Stimulated activated naive CD8-positive, alpha-beta T cell treated with anti-CD3 and anti-CD28 coated beads, Interleukin-15, amount 100 ng/mL, for 72 hours (primary cell): ENCODE measurements at places on chromosomes 2 and 18.

- DNase-seq: no peak
These were observed 1.1 kb downstream of the CD28 start for GRCh38 chr2:203707530-203707929.

DNA sequence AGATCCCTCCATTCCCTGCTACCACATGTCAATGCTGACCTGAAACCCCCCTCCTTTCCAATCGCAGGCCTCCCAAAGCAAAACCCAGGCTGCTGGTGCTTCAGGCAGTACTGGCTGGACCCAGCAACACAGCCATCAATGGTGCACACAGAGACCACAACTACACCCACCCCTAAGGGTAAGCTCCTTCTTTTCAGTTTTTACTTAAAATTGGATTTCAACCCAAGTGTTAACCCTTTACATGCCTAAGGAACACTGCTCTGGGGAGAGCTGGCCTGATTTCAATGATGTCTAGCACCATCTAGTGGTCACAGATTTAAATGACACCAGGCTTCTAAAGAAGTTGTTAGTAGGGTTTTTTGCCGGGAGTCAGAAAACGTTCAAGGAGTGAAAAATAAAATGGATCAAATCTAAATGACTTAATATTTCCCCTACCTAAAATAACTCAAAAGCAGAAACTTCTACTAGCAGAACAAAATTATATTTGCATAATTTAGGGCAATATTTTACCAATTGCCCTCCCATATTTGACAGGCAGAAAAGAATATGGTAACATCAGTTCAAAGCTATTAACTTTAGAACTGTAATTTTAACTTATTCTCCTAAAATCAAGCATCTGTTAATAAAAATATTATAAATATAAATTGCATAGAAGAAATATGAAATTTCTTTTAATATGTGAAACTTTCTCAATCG lies 24.6 kb downstream of the FECH start:
- peak; percentile 13 for DNase-seq

- no peak for DNase-seq
These were observed 392.8 kb downstream of the TNS1 start for GRCh38 chr2:217609952-217610351.

DNA sequence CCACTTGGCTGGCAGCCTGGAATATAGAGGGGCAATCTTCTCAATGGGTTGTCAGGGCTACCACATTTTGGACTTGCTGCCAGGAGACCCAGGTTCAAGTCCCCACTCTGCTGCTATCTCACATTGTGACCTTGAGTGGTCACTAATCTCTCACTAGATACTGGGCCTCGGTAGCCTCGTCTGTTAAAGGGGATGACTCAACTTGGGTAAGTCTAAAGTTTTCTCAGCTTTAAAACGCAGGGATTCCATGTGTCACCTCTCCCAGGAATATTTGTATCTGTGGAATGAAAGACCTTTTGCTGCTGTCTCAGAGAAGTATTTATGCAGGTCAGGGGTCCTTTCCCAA lies 86.3 kb downstream of the SEMA4F start:
- DNase-seq: no peak

DNA sequence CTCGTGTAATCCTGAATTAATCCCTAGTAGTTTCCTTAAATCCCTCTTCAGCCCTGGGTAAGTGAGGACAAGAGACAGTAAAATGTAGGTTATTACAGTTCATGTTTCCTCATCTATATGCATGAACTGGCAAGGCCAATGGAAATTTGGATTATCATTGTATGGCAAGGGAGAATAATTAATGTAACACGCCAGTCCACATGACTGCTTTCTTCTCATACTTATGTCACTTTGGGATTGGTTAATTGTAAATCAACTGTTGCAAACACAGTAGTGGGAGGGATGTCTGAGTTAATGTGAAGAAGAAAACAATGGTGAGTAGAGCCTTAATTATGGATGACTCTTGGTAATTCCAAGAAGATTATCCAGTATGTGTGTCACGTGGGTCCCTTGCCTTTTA lies 1.7 kb upstream of the SERPINB7 start:
- no peak for DNase-seq

DNA sequence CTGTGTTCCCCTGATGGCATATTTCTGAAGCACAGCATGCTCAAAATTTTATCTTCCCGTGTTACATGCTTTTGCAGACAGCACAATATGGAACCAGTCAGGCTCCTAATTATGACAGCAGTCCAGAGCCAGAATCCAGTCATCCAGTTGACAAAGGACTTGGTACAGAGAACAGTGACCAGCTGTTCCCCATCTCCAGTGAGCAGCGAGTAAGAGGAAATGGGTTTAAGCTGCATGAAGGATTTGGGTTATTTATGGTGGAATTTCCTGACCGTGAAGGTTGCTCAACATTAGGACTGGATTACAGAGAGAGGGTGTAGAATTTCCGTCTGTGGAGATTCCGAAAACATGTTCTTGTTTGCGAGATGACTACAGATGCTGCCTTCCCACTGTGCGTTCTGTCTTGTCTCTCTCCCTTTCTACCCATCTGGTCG lies 24.4 kb downstream of the SGPP2 start:
- DNase-seq: no peak

DNA sequence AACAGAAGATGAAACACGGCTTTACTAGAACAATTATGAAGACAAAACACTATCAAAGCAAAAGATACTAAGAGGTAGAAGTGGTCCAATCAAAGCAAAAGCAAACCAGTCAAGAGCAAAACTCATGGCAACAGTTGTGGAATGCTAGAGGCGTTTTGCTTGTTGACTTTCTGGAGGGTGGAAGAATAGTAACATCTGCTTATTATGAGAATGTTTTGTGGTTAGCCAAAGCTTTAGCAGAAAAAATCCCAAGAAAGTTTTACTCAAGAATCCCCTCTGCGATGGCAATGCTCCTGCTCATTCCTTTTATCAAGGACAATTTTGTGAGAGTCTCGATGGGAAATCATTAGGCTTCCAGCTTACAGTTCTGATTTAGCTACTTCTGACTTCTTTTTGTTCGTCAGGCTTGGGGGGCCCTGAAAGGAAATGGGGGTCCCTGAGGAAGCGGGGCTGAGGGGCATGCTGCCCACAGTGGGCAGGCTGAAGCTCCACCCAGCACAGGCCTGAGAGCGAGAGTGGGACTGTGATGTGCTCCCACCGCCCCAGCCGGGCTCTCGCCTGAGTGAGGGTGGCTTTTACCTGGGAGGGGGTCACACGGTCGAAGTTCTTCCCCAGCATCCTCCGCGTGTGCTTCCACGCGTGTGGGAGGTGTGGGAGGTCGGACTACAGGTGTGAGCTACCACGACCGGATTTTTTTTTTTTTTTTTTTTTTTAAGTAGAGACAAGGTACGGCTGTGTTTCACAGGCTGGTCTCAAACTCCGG lies 49.0 kb upstream of the MC4R start:
- no peak for DNase-seq

DNA sequence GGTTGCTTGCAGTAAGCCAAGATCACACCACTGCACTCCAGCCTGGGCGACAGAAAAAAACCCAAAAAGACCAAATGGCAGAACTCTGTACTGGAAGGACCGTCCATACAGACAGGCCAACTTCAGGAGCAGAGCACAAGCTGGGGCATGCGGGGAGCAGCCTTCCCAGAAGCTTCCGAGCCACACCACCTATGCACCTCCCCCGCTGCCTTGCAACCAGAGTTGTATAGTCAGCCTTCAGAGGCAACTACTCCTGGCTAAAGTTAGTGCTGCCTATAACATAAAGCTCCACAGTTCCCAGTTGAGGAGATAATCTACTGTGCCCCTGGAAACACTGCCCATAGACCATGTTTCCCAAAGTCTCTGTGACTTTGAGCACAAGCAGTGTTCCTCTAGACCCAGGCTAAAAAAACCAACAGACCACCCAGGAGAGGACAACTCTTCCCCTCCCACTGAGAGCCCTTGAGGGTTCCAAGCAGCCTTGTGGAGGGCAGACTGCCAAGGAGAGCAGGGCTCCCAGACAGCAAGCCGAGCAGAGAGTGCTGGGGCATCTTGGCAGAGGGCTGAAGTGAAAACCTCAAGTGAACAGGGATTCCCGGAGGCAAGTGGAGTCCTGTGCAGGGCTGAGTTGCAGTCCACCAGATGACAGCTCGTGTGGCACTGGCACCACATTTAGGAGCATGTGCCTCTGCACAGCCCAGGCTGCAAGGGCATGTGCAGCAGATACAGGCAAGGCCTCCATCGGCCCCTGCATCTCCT lies 6.8 kb downstream of the SFT2D3 start:
- no peak for DNase-seq

GRCh38 chr2:167814881-167815718 lies 432.3 kb downstream of the STK39 start:
- no peak for DNase-seq

- no peak for DNase-seq
These were observed 265.3 kb downstream of the DYSF start for GRCh38 chr2:71718686-71719085.

- no peak for DNase-seq
These were observed 1.4 kb downstream of the ELP2 start for GRCh38 chr18:36130883-36131653.
